ENCODE measurements at places on chromosomes 12 and 14.

DNA sequence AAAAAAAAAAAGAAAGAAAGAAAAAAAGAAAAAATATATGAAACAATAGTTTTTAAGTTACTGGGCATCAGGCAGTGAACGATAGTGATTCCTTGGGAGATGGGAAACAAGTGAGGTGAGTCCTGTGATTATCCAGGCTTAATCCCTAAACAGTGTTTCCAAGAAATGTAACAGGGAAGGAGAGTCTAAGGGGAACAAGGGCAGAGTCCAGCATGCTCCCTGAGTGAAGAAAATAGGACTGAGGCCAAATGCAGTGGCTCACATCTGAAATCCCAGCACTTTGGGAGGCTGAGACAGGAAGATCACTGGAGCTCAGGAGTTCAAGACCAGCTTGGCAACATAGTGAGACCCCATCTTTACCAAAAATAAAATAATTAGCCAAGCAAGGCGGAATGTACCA is 40.7 kb downstream of the R3HDM2 start:
- no peak for DNase-seq

- no peak for DNase-seq
Observed at GRCh38 chr12:63078906-63079305, 72.1 kb downstream of the AVPR1A start.

DNA sequence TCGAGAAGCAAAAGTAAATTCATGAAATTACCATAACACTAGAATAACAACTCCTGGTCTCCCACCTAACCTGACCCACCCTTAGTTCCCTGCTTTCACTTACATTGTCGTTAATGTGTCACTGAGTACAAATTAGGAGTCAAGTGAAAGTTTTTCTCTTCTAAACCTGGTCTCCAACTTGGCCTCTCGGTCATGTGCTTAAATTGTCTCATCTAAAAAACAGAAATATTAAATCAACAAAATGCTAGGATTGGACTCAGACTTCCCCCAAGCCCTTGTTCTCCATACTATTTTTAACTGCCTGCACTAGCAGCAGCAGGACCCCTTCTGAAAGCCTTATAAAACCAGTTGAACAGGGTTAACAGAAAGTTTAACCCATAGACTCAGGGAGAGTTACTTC is 1.8 kb upstream of the BTG1 start:
- no peak for DNase-seq

DNA sequence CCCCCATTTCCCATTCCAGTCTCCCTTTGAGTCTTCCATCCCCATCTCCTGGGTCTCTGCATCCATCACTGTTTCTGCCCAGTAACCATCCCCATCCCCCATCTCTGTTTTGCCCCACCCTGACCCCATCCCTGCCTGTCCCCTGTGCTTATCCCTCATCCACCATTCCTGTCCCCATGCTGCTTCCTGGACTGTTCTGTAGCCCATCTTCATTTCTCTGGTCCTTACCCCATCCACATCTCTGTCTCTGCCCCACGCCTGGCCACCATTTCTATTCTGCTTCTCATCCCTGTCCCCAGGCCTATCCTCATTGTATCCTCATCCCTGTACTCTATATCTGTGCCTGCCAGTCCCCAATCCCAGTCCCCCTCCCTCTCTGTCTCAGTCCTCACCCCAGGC is 4.2 kb downstream of the NXPH4 start:
- no peak for DNase-seq

GRCh38 chr14:97298736-97299135 is 501.6 kb downstream of the VRK1 start:
- no peak for DNase-seq

Measured in activated CD8-positive, alpha-beta memory T cell treated with anti-CD3 and anti-CD28 coated beads, Interleukin-2, amount 50 U/mL, for 4 hours (primary cell).